ENCODE measurements at places on chromosomes 1 and 21.

DNA sequence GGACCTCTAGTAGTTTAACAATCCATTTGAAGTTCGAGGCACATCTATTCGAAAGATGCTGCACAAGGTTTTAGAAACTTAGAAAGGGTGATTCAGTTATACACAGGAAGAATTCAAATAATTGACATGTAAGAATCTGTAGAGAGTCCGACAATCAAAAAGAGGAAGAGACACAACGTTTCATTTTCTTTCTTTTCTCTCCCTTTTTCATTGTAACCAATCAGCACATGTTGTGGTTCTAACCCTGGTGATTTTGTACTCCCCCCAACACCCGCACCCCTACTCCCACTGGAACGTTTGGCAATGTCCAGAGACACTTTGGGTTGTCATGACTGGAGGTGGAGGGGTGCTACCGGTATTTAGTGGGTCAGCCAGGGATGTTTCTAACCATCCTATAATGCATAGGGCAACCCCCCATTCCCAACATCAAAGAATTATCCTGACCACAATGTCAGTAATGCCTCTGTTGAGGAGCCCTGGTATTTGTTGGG is 4.9 kb downstream of the TGFB2 start:
- no peak for DNase-seq

DNA sequence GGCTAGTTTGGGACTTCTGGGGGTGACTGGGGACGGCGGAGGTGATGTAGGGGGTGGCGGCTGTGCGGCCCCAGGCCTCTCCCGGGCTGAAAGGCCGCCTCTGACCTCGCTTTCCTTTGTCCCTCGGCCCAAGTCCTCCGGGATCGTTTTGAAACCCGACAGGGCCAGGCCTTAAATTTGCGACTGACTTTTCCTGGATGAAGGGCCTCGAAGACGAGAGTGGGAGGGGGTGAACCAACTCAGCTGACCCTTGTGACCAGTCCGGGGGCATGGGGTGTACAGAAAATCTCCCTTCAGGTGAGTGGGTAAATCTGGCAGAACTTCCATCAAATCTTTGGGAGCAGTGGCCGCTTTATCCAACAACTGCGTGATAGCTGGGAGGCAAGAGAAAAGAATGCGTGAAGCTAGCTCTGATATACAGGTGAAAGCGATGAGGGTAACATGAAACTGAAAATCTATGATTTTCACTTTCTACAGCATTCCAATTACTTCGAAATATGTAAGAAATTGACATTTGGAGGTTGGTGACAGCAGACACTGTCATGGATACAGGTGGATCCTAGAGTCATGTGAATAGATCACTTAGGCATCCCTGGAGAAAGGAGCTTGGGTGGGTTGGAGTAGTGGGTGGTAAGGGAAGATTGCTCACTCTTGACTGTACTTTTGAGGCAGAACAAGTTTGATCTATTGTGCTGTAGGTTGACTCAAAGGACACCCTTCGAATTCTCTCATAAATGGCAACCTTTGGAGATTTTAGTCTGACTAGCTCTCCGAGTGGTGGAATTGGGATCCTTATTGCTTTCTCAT is 885 bp downstream of the AHCYL1 start:
- DNase-seq, result no peak

DNA sequence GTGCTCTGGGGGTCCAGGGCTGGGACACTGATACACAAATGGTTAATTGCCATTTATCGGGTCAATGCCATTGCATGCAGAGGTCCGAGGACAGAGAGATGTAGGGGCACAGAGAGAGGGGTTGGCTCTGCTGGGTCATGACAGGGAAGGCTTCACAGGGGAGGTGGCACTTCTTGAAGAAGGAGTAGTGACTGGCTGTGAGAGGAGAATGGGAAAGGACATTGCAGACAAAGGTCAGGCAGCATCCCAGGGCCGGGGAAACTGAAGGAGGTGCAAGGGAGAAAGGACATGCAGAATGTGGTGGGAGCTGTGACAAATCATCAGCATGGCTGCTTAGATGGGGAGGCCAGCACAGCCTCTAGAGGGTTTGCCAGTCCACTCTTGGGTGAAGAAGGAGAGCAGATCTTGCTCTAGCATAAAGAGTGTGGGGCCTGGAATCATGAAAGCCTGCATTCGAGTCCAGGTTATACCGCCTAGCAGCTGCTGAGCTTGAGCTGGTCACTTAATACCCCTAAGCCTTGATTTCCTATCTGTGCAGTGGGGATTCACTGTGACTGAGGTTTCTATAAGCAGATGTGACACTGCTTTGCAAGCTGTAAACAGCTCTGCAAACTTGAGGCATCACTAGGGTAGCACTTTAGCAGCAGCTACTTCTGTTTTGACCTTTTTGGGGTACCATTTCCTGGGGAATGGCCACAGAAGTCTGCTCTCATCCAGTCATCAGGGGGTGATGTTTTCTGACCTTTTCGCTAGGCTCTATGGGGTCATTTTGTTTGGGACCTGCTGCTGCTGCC is 59.2 kb upstream of the EPS8L3 start:
- no peak for DNase-seq

DNA sequence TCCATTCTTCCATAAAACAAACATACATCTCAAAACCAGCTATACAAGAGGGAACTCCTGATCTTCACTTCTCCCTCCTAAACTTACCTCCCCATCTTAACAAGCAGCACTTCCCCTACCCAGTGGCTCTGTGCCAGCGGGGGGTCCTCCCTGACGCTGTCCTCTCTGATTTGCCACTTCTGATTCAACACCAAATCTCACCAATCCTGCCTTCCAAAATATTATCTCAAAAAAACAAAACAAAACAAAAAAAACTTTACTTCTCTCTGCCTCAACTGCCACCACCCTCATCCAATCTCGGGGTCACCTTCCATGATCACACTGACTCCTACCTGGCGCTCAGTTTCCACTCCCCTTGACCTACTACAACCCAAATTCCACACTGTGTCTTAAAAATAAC is 72.8 kb downstream of the SLC45A1 start:
- DNase-seq, result no peak

GRCh38 chr1:5594056-5594956 is 397.9 kb downstream of the NPHP4 start:
- DNase-seq, result no peak

GRCh38 chr1:24189528-24189927 is 2.4 kb upstream of the IFNLR1 start:
- DNase-seq, result no peak

DNA sequence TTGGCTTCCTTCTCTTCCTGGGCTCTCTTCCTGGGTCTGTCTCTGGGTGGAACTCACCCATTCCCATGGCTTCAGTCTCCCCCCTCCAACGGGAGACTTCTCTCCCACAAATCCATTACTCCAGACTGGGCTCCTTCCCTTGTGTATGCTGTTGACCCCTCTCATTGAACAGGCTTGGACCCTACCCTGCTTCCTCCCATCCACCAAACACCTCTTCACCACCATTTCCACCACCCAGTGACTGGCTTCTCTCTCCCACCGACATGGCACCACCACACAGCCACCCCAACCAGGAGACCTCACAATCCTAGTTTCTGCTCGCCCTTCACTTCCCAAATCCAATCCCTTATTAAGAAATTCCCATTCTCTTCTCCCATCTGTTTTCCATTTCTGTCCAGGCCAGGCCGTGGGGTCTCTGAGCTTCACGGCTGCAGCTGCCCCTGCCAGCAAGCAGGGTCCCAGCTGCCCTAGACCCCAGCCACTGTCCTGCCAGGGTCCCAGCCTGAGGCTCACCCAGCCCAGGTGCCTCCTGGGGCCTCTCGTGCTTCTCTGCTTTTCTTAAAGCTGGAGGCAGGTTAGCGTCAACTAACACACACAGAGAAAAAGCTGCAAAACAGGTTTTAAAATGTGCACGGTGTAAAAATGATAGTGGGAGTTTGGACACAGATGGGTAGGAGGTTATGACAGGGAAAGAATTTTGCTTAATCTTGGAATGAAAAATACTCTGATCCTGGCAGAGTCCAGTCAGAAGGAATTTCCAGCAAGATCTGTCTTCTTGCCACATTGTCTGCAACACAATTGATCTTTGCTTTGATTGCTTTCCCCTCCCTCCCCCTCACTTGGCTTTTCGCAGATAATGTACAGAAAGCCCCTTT is 383.8 kb upstream of the VAMP3 start:
- DNase-seq, result no peak

DNA sequence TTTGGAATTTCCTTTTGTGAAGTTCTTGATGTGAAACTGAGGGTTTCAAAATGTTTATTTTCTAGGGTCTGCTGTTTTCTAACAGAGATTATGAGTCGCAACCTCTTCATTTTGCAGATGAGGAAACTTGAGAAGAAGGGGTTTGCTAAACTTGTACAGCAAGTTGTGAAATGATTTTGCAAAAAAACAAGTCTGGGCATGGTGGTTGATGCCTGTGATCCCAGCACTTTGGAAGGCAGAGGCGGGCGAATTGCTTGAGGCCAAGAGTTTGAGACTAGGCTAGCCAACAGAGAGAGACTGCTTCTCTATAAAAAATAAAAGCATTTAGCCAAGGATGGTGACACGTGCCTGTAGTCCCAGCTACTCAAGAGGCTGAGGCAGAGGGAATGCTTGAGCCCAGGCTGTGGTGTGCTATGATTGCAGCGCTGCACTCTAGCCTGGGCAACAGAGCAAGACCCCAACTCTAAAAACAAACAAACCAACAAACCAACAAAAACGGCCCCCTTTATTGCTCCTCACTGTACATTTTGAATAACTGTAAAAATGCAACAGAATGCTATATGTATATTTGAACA is 9.9 kb downstream of the TRIM67 start:
- DNase-seq, result no peak

- DNase-seq, result no peak
Observed at GRCh38 chr1:9309080-9309479, 16.4 kb downstream of the SPSB1 start.

DNA sequence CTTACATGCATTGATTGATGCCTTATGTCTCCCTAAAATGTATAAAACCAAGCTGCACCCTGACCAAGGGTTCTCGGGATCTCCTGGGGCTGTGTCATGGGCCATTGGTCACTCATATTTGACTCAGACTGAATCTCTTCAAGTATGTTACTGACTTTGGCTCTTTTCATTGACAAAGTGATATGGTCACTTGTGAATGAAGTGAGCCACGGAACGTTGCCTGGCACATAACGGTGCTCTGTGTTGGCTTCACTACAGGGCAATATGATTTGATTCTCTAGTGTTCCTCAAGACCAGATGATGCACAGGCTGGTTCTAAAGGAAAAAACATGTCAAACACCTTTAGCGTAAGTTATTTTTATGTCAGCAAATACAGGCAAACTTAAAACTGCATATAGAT is 11.4 kb upstream of the IL10RB start:
- no peak for DNase-seq

GRCh38 chr1:175089136-175089718 is 21.6 kb downstream of the TNN start:
- no peak for DNase-seq

- no peak for DNase-seq
Observed at GRCh38 chr1:167761400-167761799, 39.6 kb downstream of the MPZL1 start.

- no peak for DNase-seq
Observed at GRCh38 chr1:231125972-231126580, 35.8 kb upstream of the TRIM67 start.

DNA sequence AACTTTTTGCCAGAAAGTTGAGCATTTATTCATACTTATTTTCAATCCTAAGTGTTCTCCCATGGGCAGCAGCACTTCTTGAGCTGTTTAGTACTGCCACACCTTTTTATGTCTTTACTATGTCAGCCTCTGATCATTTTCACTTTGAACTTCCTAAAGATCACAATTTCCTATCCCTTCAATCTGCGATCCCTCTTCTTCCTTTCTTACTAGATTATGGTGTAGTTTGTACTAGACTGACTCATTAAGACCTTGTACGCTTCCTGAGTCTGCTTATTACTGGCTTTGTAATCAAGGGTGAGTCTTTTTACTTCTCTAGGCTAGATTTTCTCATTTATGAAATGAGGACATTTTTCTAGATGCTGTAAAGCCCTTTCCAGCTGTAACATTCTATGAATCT is 55.1 kb downstream of the LRIG2 start:
- no peak for DNase-seq

DNA sequence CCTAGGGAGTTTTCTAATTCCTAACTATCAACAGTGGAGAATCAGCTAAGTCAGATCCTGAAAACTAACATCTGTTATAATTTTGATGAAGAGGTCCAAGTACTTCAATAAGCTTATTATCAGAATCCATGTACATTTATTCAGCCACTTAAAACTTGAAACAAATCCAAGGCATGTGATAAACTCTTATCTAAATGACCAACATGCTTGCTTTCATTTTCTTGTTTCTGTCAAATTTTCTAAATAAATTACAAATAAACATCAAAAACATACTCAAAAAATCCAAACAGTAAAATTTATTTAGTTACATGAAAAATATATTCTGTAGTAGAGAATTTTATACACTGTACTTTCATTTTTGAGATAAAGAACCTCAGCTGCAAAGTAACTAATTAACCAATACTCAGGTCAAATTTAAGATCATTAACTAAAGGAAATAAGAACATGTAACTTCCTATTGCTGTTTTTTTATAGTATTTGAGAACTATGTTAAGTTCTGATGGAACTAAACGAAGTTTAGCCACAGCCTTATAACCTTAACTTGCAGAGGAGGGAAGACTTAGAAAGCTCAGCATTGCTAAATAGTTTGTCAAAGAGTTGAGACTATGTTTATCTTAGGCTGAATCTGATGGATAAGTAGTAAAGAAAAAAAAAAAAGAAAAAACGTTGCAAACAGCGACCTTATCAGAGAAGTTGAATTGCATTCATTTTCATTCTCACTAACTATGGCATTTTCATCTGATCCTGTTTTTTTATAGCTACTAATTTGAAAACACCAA is 44.9 kb downstream of the SYNJ1 start:
- no peak for DNase-seq

DNA sequence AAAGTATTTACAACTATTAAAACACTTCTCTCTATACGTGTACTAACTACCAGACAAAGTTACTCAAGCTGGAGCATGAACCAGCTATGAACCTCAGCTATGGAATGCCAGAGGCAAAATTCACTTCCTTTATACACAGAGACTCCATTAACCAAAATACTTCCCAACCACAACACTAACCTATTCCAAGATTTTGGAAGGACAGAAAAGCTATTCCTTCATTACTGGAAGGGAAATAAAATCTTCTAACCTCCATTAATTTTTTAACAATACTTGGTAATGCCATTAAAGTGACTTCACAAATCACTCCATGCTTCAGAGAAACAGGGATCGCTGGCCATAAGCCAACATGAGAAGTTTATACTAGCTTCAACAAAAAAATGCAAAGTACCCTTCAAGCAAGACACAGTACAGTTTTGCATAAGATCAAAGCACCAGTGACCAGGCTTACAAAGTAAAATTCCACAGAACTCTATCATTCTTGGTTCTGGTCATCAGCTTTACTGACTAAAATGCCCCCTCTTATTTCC is 58.0 kb downstream of the PUM1 start:
- DNase-seq, result peak; percentile 49

DNA sequence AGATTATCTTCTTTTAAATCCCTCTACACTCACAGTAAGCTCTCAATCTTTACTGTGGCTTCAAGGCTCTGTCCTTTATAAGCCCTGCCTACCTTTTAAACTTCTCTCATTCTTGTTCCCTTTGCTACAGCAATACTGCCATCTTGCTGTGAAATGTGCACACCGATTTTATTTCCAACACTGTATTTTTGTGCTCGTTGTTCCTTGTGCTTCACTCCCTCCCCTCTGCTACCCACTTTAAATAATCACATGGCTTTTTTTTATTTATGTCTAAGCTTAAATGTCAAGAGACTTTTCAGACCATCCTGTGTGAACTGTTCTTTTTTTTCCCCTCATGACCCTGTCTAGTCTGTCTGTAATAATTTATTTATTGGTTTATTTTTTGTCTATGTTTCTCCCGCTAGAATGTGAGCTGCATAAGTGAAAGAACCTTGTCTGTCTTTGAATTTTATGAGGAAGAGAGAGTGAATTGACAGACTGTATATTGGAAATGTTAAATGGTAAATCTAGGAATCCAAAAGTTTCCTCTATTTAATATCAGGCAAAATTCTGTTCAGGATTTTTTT is 45.7 kb downstream of the ABCD3 start:
- peak; percentile 24 for DNase-seq

Measured in NCI-H1048 (cell line).